H1 (cell line): ENCODE measurements at places on chromosomes 7 and 10. TPM values are rescaled to one million over a fixed set of nuclear protein-coding genes. Genes with fewer than 3 reads are reported as not detected.

NME8 gene
- total RNA-seq, result 0.22 and 0.57 TPM in 2 replicates

- no peak for DNase-seq
Observed at GRCh38 chr7:75642810-75643486, 95.8 kb downstream of the HIP1 start.

DNA sequence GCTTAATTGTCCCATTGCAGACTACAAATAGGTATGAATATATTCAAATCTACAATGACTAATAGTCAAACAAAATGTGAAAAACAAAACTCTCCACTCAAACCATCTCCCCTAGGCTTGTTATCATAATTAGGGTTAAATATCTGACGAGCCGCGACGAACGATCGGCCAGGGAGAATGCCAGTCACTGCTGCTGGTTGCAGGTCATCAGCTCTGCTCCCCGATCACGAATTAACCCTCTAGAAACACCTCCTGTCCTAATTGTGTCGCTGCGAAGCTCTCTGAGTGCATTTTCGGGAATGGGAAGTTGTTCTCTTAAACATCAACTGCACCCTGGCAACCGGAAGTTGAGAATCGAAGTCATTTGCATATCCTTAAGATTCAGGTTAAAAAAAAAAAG is 167.3 kb downstream of the TCERG1L start:
- DNase-seq, result no peak

DNA sequence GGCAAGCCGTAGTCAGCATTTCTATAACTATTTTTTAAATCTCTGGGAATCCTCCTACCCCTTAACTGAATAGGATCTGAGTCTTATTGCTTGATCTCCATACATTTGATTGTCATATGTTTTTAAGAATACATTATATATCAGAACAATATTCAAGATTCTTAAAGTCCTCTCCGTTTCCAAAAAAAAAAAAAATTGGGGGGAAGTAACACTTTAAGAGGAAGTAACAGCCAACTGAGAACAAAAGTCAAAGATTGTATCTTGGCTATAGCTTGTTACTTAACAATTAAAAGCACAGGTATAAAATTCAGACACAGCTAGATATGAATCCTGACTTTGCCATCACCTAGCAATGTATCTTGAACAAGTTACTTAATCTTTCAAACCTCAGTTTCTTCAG is 169.9 kb upstream of the ADO start:
- no peak for DNase-seq

DNA sequence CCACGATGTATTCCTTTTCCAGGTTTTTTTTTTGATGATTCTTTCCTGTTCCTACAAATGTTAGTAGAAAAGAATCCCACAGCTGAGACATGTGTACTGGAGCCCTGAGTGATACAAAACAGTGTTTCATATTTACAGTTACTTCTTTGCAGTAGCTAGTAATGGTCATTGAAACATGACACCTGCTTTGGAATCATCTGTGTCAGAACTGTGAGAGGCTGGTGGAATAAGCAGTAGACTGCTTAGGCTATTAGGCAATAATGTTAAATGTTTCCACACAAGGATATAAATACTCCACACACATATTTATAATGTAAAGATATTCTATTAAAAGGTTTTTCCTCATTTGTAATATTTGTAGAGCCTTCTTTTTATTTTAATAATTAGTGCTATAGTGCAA is 394.0 kb downstream of the THSD7A start:
- DNase-seq, result no peak
